Mesenteric fat pad (tissue), 1 donor: ENCODE measurements at places on chromosomes 1 and 21.

DNA sequence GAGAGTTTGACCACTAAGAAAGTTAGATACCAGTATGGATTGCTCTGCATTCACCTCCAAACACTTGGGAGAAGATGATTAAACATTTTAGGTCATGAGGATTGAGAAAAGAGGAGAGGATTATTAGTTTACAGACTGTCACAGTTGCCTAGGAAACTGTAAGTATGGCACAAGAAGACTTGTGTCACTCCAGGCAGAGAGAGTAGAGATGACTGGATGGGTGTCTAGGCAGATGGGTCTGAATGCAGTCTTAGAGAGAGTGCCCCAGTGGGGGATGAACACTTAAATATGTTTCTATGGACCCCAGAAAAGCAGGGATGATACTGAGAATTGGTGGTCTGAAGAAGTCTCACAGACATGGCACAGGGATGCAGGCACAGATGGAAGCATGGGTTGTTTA, 477.6 kb upstream of the B3GALT2 start:
- no peak for DNase-seq

DNA sequence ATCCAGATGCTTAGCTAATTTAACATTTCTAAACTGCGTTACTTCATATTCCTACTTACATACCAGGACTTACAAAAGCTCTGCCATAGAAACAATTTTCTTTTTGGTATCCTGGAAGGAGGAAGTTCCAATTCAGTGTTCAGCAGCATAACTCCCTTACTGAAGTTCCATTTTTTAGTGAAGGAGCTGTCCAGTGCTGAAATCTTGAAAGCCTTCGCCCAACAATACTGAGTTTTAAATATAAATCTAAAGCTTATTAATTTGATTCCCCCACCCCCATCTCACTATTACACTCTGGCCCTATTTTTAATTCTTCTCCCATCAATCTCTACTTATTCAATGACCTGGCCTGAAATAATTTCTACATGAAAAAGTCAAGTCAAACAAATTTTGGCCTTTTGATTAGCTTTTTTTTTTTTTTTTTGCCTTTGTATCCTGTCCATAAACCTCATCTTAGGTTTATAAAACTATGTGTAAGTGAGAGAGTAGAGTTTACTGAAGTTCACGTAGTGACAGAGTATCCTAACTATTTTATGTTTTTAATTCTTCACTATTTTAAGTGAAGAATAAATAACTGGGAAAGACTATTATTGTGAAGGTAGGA, 323.0 kb upstream of the PLD5 start:
- DNase-seq = no peak

- no peak for DNase-seq
These were observed 11.6 kb downstream of the FBXO42 start for GRCh38 chr1:16340673-16341072.

DNA sequence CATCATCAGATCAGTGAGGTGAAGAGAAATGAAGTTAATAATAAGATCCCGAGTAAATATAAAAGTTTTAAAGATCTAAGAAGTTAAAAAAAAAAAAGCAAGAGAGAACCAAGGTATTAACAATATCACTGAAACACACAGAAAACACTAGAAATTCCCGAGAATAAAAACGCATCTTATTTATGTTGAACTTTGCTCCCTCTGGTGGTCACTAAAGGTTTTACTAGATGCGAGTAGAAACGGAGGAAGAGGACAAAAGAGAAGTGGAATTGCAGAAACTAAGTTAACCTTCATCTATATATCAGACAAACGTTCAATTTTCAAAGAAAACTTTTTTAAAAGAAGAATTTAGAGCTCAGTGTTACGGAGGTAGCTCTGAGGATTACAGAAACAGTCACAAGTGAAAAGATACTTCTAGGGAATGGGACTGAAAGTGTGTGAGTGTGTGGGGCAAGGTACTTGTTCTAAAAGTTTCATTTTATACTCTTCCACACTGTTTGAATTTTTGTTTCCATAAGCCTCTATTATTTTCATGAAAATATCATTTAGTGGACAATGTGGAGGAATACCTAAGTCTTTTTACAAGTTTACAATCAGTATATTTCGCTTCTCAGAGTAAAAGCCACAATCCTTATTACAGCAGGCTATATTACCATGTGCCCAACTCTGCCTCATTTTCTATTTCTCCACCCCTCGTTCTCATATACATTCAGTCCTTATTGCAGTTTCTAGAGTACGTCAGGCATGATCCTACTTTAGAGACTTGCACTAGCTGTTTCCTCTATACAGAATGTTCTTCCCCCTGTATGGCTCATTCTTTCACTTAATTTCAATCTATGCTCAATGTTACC, 19.7 kb downstream of the ACBD6 start:
- DNase-seq = no peak

GRCh38 chr21:14121719-14122118, 89.0 kb downstream of the LIPI start:
- DNase-seq = no peak

DNA sequence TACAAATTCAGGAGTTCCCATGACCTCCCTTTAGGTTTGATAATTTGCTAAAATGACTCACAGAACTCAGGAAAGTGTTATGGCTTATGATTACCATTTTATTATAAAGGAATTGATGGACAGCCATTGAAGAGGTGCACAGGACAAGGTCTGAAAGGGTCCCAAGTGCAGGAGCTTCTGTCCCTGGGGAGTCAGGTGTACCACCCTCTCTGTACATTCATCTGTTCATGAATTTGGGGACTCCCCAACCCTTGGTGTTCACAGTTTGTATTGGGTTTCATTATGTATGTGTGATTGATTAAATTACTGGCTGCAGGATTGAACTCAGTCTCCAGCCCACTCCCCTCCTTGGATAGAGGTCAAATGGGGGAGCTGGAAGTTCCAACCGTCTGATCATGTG, 10.8 kb upstream of the IL10RB start:
- no peak for DNase-seq

GRCh38 chr21:21605521-21605920, 607.3 kb downstream of the NCAM2 start:
- no peak for DNase-seq

GRCh38 chr1:46533179-46533864, 18.1 kb downstream of the KNCN start:
- no peak for DNase-seq

DNA sequence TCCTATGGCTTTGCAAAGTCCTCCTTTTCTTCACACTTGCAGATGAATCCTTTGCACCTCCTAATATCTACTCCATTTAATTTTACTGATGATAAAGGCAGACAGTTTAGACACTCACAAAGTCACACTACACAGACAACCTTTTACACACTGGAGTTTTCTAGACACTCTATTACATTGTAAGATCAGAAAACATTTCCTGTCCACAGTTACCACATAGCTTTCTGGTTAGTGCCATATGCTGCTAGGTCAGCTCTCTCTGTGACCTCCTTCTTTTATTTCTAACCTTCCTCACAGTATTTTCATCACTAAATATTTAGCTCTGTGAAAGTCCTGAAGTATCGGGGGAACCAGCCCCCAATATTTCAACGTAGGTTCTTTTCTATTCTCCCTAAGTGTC, 5.1 kb downstream of the SH2D1B start:
- no peak for DNase-seq

- peak; percentile 96 for DNase-seq
These were observed 29.7 kb downstream of the ENO1 start for GRCh38 chr1:8848663-8849386.

DNA sequence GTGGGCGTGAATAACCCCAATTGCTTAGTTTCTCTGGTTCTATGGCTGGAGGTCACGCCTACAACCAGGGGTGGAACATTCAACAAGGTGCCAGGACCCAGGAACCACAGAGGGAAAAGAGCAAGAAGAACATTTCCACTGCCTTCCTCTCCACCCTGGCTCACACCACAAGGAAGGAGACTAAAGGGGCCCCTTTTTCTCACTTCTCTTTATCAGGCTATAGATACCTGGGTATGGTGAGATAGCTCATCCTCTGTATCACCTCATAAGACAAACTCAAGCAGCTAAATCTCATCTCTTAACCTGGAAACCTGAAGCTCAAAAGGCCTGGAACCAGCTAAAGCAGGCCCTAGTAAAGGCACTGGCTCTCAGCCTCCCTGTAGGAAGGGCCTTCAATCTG, 438.8 kb upstream of the OLFM3 start:
- DNase-seq = no peak

GRCh38 chr1:116674751-116675150, 7.2 kb upstream of the IGSF3 start:
- no peak for DNase-seq

DNA sequence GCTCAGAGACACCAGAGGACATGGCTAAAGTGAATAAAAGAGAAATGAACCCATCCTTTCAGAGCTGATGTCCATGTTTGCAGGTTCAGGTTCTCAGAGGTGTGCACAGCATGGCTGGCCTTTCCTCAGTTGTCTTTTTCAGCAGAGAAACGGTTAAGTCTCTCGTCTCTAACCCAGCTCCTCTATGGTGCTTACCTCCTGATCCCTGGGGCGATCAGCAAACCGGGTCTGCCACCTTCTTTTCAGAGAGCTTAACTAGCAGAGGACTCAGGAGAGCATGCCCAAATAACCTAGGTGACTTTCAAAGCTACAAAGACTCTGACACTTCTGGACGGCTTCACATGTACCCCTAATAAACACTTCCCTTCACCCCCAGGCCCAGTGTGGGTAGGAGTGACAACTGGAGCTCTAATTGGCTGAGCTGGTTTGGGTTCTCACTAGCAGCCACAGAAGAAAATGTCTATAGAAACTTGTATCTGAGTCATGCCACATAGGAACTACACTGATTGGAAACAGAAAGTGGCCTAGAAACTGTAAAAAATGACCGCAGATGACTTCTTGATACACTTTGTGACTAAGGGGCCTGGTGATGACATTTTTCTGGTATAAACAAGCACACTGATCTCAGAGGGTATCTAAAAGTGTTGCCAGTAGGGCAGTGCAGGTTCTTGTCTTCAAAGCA, at the start of gene AIM2:
Gene AIM2 (minus strand): TSS at position 329 of the 682 bp plus-strand sequence. CDS start 3,267 bp downstream, outside the sequence.
- DNase-seq = no peak

DNA sequence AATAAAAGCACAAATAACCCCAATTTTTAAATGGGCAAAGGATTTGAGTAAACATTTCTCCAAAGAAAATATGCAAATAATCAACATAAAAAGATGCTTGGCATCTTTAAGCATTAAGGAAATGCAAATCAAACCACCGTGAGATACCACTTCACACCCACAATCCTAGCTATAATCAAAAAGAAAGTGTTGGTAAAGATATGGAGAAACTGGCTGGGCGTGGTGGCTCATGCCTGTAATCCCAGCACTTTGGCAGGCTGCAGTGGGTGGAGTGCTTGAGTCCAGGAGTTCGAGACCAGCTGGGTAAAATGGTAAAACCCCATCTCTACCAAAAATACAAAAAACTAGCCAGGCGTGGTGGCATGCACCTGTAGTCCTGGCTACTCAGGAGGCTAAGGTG, 16.9 kb downstream of the ARHGEF11 start:
- DNase-seq = no peak

DNA sequence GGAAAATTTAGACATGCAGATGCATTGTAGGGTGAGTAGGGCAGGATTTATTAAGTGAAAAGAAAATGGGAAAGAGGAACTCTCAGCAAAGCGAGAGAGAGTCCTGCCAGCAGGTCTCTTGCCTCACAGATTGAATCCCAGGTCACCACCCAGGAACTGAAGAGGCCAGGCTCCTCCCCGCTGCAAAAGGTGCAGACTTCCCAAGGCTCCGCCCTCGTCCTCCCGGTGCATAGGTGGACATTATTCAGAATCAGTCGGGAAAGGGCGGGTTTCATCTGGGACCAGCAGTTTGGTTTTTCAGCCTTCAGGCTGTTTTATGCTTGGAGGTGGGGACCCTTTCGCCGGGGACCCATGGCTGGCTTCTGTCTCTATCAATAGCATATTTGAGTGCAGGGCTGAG, 41.6 kb upstream of the APP start:
- DNase-seq = no peak

DNA sequence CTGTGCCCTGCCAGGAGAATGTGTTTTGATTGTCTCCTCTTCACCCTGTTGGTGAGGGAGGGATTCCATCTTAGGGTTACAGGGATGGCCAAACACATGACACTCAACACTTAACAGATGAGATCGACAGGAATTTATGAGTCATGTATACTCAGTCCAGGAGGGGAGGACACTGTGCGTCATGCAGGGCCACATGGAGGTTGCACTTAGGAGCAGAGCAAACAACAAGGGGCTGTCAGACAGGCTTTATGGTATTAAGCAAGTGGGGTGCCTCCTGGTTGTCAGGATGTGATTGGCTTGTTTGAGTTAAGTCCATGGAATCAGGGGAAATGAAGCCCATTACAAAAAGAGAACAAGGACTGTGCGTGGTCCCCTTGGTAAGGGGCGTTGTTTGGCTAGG, 26.9 kb downstream of the EDARADD start:
- no peak for DNase-seq

DNA sequence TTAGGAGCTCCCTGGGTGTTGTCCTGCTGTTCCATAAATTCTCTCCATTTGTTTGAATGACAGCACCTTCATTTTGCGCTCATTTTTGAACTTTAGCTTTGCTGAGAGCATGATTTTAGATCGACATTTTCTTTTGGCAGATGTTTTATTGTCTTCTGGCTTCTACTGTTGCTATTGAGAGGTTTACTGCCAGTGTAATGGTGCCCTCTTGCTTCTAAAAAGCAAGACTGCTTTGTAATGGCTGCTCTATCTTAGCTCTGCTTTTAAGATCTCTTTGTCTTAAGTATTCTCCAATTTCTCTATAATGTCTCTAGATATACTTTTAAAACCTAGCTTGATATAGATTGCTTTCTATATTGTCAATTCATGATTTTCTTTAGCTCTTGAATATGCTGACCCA, 27.8 kb downstream of the THEM4 start:
- DNase-seq = no peak

DNA sequence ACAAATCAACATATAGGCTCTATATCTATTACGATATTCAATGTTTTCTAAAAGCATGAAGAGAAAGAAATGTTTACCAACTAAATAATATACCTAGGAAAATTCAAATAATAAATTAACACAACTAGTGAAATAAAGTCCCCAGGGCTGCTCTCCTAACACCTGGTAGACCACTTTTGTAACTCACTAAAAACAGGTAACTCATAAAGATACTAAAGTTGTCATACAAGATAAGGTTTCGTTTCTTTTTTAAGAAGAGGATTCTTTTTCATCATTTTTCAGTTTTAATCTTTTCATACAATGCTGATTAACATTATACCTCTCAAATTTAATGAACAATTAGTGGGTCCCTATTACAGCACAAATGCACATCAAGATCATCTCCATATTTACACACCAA, 99.0 kb downstream of the ZZZ3 start:
- DNase-seq = no peak

DNA sequence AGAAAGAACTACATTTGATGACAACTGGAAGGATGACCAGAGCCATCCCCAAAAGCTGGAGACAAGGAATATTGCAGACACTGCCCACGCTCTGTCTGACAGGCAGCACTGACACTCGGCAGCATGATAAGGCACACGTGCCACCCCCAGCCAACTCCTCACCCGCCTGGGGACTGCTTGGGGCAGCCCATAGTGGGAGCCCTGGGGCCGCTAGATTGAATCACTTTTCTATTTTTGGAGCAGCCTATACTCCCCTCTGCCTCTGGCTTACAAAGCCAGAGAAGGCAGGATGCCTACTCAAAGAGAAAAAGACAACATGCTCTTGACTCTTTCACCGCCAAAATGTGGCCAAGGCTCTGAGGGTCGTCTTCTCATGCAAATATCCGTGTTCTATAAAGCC, 1.3 kb downstream of the SMG5 start:
- no peak for DNase-seq

- no peak for DNase-seq
These were observed 240.2 kb upstream of the PTBP2 start for GRCh38 chr1:96481409-96481808.

- DNase-seq = no peak
These were observed 30.7 kb downstream of the DMBX1 start for GRCh38 chr1:46520063-46520911.

GRCh38 chr1:45465277-45465676, 25.7 kb downstream of the TESK2 start:
- DNase-seq = no peak
